ENCODE measurements at places on chromosomes 7 and 10. TPM values are rescaled to one million over a fixed set of nuclear protein-coding genes. Genes with fewer than 3 reads are reported as not detected.

AKR1C8 gene
- 1.4 TPM for total RNA-seq

CHN2 gene
- 0.74 TPM for total RNA-seq

JAKMIP3 gene
- 1.1 TPM for total RNA-seq

HECTD2 gene
- total RNA-seq, result 2.9 TPM

SLC39A12 gene
- not detected for total RNA-seq

VENTX gene
- total RNA-seq, result not detected

CFTR gene
- total RNA-seq, result not detected

POM121C gene
- 84.2 TPM for total RNA-seq

SUN3 gene
- total RNA-seq, result not detected

MPP7 gene
- 3.6 TPM for total RNA-seq

ZNF680 gene
- total RNA-seq, result 9.6 TPM

GIMAP1 gene
- 27.2 TPM for total RNA-seq

SPDYE3 gene
- total RNA-seq, result not detected

CAMK1D gene
- 17.6 TPM for total RNA-seq

PRR15 gene
- not detected for total RNA-seq

FAM221A gene
- total RNA-seq, result 6.5 TPM

RNF148 gene
- total RNA-seq, result not detected

STOX1 gene
- 0.37 TPM for total RNA-seq

SLC26A5 gene
- total RNA-seq, result not detected

EIF4H gene
- 279 TPM for total RNA-seq

OR2F1 gene
- total RNA-seq, result not detected

VSIR gene
- 117 TPM for total RNA-seq

KLLN gene
- 1.1 TPM for total RNA-seq

TLL2 gene
- 0.10 TPM for total RNA-seq

KCNMA1 gene
- 0.17 TPM for total RNA-seq

ANKRD30A gene
- not detected for total RNA-seq

TFPI2 gene
- not detected for total RNA-seq

PTEN gene
- total RNA-seq, result 94.9 TPM

GSTO2 gene
- 1.2 TPM for total RNA-seq

TRA2A gene
- total RNA-seq, result 115 TPM

KCND2 gene
- not detected for total RNA-seq

ADCY1 gene
- total RNA-seq, result 7.8 TPM

PRPS1L1 gene
- total RNA-seq, result not detected

RNF133 gene
- total RNA-seq, result not detected

EPO gene
- total RNA-seq, result not detected

ACSM6 gene
- not detected for total RNA-seq

CCDC146 gene
- total RNA-seq, result 11.6 TPM

TMEM178B gene
- 6.5 TPM for total RNA-seq

CYP3A5 gene
- total RNA-seq, result not detected

FAM20C gene
- total RNA-seq, result 0.10 TPM

VWDE gene
- total RNA-seq, result 4.4 TPM

LUC7L2 gene
- 130 TPM for total RNA-seq

OR2A5 gene
- not detected for total RNA-seq

SP4 gene
- total RNA-seq, result 46.8 TPM

ZNF503 gene
- not detected for total RNA-seq

NPY4R2 gene
- total RNA-seq, result not detected

VKORC1L1 gene
- total RNA-seq, result 19.2 TPM

WEE2 gene
- total RNA-seq, result 0.12 TPM

AMPH gene
- total RNA-seq, result not detected

ACTR3C gene
- 12.8 TPM for total RNA-seq
